Activated naive CD4-positive, alpha-beta T cell (primary cell): ENCODE measurements at places on chromosomes 7 and 10.

DNA sequence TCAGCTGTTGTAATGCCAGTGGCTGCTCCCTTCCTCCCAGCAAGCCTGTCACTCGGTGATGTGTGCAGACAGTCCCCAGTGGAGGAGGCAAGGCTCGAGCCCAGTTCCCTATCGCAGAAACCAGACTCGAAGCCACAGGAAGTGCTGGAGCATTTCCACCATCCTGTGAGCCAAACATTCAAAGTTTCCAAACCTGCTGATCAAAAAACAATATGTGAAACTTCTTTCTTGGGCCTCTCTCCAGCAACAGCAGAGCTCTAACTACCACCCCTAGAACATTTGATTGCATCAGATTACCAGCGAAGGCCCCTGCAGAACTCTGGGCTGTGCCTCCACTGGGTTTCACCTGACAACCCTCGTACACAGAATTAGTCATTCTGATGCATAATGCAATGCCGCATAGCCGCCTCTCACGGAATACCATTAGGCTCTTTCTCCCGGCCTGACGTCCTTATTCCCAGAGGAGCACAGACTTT is 94.0 kb downstream of the ELMO1 start:
- no peak for DNase-seq

- no peak for DNase-seq
Observed at GRCh38 chr7:55515569-55516279, 56.6 kb downstream of the VOPP1 start.

- DNase-seq = no peak
Observed at GRCh38 chr10:102465466-102465865, 14.1 kb upstream of the C10orf95 start.

DNA sequence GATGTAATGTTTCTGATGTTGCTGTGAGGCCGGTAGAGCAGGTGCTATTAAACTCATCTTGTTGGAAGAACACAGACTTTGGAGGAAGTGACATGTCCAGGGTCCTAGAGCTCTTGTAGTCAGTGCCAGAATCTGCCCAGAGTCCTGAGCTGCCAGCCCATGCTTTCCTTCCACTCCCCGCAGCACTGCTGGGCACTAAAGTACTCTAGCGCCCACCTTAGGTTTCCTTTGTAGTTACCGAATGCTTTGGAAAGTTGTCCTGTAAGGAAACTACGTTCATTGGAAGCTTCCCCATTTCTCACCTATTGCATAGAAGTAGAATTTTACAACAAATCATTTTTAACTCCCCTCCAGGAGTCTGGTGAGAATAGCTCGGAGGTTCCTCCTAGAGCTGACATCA is 11.0 kb downstream of the ZNF862 start:
- no peak for DNase-seq

GRCh38 chr10:121494296-121494695 is 103.9 kb downstream of the FGFR2 start:
- DNase-seq = no peak

DNA sequence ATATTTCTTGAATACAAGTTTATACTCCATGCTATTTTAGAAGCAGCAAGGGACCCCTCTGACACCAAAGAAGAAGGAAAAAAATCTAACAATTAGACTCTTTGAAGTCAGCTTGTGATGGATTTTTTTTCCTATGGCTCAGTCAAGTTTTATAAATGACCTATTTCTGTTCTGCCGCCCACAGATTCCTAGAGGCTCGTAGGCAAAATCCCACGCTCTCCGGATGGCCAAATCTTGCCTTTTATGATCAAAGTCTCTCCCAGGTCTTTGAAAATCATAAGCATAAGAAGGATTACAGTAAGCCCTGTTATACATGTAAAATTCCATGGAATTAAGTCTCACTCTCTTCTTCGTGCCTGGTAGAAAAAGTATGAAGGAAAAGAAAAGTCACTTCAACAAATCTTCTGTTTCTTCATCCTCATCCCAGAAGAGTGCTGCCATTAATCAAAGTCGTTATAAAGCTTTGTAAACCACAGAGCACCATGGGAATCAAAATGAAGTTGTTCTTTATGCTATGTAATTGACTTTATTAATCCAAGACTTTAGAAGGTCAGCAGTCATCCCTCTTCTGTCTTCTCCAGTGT is 33.1 kb downstream of the ASB13 start:
- DNase-seq = no peak

DNA sequence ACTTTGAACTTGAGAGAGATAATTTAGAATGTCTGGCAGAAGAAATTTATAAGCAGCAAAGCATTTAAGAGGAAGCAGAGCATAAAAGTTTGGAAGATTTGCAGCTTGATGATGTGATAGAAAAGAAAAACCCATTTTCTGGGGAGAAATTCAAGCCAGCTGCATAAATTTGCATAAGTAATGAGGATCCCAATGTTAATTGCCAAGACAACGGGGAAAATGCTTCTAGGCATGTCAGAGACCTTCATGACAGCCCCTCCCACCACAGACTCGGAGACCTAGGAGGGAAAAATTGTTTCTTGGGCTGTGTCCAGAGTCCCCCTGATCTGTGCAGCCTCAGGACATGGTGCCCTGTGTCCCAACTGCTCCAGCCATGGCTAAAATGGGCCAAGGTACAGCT is 263.6 kb upstream of the POT1 start:
- DNase-seq = no peak

GRCh38 chr10:114060456-114060855 is 16.8 kb downstream of the ADRB1 start:
- no peak for DNase-seq

DNA sequence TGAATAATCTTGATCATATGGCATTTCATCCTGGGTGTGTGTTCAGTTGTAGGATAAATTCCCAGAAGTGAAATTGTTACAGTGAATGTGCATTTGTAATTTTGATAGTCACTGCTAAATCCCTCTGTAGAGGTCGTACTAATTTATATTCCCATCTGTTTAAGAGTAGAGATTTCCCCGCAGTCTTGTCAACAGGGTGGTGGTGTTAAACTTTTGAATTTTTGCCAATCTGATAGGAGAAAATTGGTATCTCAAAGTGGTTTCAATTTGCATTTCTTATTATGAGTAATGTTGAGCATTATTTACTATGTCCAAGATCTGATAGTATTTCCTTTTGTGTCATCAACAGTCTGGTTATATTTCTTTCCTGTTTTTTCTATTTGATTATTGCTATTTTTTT is 101.7 kb downstream of the AUTS2 start:
- DNase-seq = no peak

DNA sequence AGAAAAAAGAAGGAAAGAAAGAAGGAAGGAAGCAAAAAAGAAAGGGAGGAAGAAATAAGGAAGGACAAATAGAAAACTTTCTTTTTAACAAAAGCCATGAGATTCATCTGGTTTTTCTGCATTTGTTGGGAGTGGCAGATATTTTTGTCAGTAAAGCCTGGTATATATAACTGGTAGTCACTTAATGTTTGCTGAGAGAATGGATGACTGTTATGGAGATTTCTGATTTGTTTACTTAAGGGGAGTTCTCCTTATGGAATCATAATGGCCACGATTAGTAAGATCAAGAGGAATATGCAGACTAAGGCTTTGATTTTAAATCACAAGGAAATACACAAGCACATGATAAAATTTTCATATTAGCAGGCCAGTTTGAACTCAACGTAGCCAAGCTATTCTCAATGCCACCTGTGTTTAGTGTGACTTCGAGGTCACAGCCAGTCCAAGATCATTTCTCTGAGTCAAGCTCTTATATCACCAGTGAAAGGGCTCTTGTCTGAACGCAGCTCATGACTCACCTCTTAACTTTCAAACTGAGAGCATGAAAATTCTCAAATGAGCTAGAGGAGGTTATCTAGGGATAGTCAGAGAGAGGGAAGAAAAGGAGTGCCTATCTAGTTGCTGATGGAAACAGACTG is 445.1 kb upstream of the ZMIZ1 start:
- DNase-seq = no peak

GRCh38 chr7:45162311-45162845 is 4.8 kb downstream of the RAMP3 start:
- no peak for DNase-seq

- no peak for DNase-seq
Observed at GRCh38 chr7:92754919-92755581, 81.3 kb downstream of the CDK6 start.

DNA sequence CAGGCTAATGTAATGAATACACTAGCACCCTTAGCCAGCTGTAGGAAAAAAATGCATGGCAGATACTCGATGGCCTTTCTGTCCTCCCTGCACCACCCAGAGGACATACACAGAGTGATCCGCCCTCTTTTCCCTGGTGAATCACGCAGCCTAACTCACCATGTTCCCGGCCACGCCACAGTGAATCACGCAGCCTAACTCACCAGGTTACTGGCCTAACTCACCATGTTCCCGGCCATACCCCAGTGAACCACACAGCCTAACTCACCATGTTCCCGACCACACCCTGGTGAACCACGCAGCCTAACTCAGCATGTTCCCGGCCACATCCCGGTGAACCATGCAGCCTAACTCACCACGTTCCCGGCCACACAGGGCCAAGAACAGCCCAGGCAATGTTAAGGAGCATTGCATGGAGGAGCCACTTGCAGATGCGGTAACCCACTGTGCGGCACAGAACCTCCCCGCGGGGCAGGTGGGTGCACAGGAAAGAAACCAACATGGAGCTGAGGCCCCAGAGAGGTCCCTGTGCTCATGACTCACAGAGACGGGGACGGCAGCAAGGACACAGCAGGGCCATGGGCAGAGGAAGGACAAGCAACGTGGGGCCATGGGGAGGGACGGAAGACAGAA is 508.5 kb downstream of the DNAJB6 start:
- DNase-seq = no peak

DNA sequence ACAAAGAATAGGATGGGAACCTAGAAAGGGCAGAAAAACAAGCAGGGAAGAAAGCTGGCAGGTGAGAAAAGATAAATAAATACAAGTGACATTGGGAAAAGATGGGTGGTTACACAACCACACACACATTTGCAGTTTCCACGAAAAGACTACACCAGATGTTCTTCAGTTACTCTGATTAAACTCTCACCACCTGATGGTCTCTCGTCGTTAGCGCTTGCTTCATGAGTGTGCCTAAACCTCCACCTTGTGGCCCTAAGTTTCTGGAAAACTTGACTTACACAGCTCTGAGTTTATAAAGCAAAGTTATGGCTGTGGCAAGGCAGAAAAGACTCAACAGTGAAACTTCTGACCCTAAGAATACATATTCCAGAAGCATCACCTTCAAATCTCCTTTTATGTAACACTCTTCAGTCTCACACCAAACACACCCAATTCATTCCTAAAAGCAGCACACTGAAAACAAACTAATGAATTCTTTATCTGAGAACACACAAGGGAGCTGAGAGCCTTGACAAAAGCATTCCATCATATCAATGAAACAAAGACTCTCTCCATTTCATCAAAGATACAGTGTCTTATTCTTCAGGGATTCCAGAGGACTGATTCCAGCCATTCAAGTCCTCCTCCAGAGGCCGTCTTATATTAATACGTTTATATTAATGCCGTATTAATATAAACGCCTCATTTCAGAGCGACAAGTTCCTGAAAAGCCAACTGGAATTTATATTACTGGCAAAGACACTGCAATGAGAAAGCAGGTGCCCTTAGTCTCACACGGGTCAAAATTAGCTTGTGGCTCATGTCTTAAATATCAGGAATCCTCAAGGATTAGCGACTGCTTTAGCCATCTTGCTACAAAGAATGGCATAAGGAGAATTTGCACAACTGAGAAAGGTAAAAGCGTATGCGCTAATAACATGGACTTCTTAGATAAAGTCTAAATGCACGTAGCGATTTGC is 77.6 kb downstream of the RNF216 start:
- DNase-seq = no peak

DNA sequence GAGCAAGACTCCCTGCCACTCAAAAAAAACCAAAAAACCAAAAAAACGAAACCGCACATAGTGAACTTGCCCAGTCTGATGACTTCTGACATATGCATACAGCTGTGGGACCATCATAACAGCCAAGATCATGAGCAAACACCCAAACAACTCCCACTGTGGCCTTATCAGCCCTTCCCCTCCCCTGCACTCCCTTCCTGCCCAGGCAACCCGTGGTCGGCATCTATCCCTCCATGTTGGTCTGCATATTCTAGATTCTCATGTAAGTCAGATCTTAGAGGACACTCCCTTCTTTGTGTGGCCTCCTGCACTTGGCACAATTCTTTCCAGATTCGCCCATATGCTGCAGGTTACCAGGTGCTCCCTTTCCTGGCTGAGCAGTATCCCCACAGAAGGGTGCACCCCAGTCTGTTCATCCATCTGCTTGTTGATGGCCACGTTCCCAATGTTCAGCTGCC is 72.8 kb downstream of the GNA12 start:
- DNase-seq = no peak

GRCh38 chr7:99008921-99009530 is 130.7 kb downstream of the TRRAP start:
- no peak for DNase-seq

DNA sequence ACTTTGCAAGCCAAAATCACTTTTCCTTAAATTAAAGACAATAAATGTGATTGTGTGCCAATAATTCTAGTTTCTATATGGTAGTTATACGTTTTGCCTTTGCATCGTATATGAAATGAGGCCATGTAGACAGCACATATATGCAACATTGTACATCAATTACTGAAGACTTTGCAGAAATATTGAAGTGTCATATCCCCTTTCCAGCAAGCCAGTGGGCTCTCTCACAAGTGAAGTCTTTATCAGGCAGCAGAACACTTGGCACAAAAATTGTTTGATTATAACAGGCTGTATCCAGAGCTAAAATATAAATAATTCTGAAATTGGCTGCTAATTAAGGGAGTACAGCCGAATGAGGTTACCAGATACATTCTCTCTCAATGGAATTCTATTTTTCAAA is 588.6 kb upstream of the SEMA3D start:
- no peak for DNase-seq

DNA sequence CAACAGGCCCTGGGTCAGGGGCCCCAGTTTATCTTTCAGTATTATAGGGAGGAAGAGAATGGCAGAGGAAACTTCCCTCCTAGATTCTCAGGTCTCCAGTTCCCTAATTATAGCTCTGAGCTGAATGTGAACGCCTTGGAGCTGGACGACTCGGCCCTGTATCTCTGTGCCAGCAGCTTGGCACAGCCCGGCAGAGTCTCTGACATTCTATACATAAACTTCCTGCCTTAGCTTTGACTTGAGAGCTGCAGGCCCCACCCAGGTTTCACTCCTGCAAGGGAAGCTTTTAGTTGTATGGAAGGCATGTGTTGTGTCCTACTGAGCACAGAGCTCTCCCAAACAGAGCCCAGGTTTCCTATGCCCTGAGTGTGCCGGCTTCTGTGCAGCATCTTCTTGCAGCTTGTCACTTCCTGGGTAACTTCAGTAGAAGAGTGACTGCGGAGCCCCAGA is 205.6 kb upstream of the PRSS58 start:
- DNase-seq = no peak
